ENCODE measurements at places on chromosomes 1 and 21.
A peak's percentile ranks its signal among the peaks of the same experiment; 100 is the strongest.

- DNase-seq: no peak
These were observed 692 bp downstream of the TARDBP start for GRCh38 chr1:11013160-11013531.

GRCh38 chr1:21149855-21150432 lies 26.8 kb downstream of the EIF4G3 start:
- peak; percentile 50 for DNase-seq

DNA sequence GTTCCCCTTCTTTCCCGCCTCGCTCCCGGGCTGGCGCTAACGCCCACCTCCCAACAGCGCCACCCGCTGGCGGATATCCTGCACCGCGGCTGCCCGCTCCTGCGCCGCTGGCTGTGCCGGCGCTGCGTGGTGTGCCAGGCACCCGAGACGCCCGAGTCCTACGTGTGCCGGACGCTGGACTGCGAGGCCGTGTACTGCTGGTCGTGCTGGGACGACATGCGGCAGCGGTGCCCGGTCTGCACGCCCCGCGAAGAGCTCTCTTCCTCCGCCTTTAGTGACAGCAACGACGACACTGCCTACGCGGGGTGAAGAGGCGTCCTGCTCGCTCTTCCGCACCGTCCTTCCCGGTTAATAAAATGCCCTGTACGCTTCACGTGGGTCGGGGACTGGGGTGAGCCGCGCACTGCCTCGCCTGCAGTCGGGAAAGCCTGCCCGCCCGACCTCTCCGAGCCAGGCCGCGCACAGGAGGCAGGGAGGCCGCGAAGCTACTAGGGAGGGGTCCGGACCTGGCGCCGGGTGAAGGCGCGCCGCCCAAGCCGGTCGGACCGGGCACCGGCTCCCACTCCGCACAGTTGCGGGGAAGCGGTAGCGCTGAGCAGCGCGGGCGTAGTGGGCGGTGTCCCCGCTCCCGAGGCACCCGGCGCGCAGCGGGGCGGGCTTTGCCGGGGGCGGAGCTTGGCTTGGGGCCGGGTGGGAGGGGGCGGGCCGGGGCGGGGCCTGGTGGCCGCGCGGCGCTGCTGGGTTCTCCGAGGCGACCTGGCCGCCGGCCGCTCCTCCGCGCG lies at the start of gene ADAM15:
Gene ADAM15, plus strand, starts transcription at position 757 of the 782 bp plus-strand sequence. CDS start 71 bp downstream, outside the sequence.
- DNase-seq: peak; percentile 97

DNA sequence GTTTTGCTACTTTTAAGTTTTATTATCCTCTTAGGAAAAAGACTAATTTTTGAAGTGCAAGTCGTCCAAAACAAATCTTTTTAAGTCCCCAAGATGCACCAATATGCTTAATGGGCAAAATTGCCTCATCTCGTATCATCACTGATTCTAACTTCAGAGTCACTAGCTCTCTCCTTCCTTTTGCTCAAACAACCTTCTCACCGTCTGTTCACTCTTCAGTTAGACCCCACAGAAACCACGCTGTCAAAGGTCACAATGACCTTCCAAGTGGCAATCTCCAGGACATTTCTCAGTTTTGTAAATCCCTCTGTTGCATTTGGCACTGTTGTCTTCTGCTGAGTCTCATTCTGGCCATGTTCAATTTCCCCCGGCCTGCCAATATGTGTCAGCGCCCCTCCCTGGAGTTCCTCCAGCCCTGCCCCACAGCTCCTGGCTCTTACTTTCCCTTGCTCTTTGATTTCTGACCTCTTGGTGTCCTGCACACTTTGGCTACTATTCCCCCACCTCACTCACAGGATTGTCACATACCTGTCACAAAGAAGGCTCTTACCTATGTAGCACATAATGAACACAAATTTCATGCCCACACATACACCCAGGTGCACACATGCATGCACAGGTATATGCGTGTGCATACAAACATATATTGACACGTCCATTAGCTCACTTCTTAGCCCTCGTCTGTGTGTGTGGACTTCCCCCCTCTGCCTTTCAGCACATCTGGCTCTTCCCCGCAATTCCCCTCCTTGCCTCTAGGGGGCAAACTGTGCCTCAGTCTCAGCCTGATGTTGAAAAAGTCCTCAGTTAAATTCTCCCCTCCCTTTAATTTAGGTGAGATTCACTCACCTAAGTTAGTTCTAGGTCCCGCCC lies 354.0 kb upstream of the DUSP10 start:
- peak; percentile 79 for DNase-seq

- no peak for DNase-seq
These were observed 13.3 kb upstream of the S100A2 start for GRCh38 chr1:153578936-153579335.

DNA sequence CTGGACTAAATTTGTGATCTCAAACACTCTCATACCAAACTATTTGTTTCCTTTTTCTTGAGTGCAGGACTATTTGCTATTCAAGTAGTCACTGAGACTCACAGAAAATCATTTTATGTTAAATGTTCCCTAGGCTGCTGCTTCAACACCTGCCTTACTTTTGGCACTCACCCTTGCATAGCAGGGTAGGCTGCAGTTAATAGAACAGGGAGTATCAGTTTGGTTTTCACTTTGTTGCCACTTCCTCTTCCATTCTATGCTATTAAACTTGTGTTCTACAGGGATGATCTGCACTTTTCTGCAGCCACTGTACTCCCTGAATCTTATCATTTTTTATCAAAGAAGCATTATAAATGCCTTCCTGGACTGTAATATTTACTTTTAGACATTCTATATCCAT lies 148.7 kb upstream of the PRMT6 start:
- DNase-seq: no peak

- no peak for DNase-seq
These were observed 45.3 kb downstream of the NDC1 start for GRCh38 chr1:53792806-53793205.

GRCh38 chr21:41098076-41098475 lies 69.9 kb upstream of the BACE2 start:
- DNase-seq: no peak

- DNase-seq: no peak
These were observed 13.5 kb downstream of the DIRAS3 start for GRCh38 chr1:68036946-68037345.

- no peak for DNase-seq
These were observed 4.2 kb downstream of the SLAMF7 start for GRCh38 chr1:160743266-160743665.

DNA sequence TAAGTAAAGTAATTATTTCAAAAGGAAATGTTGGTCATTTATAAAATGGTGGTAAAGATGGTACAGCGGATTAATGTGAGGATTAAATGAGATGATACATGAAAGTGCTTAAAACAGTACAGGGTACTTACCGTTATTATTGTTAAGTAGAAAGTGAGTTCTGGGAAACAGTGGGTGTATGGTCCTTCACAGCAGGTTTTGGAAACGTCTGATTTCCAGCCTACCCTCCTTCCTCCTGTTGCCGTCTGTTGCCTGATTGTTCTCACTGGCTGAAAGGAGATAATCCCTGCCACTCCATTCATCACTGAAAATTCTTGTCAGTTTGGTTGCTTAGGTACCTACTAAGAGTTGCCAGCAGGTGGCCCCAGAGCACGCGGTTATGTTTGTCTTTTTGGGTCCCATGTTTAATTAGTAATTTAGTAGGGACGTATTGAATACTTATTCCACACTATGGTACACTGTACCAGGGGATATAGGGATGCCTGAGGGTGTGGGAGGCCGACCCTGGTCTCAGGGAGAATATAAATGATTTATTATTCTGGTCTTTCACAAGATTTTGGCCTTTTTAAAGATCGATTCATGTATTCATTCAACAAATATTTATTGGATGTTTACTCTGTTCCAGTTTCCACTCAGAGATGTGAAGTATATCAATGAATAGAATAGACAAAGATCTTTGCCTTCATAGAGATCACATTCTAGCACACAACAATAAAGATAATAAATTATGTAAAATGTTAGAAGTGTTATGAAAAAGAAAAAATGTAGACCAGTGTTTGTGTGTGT lies 30.8 kb upstream of the RPTN start:
- peak; percentile 74 for DNase-seq

- peak; percentile 18 for DNase-seq
These were observed 4.1 kb upstream of the TRAF3IP3 start for GRCh38 chr1:209751627-209752231.

DNA sequence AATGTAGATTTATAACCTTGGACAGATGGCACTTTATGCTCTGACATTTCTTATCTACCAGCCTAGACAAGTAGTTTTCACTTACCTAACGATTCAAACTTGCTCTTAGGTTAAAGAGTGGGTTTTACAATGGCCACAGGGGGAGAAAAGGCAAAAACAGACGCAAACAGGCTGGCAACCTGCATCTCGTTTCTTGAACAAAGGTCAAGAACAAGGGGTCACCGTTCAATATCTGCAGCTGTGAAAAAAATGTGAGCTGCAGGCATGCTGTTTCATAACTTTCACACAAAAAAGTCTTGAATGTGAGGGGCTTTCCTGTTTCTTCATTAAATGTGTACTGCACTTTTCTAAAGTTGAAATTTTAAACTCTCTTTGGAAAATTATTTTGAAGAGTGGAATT lies 49.4 kb downstream of the SYDE2 start:
- no peak for DNase-seq

- no peak for DNase-seq
These were observed 40.2 kb upstream of the MPZL1 start for GRCh38 chr1:167681451-167682098.

DNA sequence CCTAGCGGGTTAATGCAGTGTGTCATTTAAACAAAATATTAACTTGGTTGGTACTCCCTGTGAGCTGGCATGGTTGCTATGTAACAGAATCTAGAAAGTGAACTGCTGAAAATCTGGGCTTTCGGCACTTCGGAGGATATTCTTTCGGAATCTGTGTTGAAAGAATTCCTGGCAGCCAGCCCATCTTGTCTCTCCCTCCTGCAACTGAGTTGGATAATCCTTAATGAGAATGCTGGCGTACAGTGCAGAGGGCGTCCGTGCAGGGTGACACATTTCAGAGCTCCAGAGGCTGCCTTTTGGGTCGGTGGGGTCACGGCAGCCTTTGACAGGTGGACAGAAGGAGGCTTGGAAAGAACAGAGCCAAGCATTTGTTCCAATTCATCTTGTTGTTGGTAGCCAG lies 3.7 kb downstream of the KAZN start:
- DNase-seq: no peak

- no peak for DNase-seq
These were observed 13.0 kb upstream of the TMEM9 start for GRCh38 chr1:201167041-201167991.

DNA sequence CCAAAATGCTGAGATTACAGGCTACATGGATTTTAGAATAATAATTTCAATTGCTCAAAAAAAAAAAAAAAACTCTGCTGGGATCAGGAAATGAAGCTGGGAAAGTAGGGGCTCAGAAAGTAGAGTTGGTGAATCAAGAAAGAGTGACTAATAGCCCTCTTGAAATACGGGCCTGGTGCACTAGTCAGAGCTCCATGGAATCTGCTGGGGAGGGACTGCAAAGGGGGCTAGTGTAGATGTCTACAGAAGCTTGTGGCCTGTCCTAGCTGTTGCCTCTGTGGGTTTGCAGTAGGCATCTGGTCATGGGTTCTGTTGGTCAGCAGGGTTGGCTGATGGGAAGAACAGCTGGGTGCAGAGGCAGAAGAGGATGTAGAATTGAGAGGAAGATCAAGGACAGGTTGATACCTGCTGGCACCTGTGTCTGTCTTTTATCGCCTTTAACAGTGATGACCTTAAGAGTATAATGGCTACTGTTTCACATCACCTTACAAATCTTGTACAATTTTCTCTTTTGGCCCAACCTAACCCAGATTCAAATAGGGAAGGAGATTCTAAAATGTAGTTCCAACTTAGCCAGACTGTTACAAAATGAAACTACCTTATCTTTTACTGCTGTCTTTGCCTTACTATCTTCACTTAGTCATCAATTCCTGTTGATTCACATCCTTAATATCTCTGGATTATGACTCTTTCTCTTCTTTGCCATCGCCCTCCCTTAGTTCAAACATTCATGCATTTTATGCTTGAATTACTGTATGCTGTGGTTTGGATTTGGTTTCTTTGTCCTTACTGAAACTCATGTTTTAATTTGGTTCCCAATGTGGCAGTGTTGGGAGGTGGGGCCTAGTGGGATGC lies 126.2 kb downstream of the GIPC2 start:
- no peak for DNase-seq

- DNase-seq: no peak
These were observed 220.9 kb upstream of the KCNK2 start for GRCh38 chr1:214861615-214862014.

- DNase-seq: peak; percentile 28
These were observed 4.7 kb upstream of the ABCB10 start for GRCh38 chr1:229563241-229563640.

DNA sequence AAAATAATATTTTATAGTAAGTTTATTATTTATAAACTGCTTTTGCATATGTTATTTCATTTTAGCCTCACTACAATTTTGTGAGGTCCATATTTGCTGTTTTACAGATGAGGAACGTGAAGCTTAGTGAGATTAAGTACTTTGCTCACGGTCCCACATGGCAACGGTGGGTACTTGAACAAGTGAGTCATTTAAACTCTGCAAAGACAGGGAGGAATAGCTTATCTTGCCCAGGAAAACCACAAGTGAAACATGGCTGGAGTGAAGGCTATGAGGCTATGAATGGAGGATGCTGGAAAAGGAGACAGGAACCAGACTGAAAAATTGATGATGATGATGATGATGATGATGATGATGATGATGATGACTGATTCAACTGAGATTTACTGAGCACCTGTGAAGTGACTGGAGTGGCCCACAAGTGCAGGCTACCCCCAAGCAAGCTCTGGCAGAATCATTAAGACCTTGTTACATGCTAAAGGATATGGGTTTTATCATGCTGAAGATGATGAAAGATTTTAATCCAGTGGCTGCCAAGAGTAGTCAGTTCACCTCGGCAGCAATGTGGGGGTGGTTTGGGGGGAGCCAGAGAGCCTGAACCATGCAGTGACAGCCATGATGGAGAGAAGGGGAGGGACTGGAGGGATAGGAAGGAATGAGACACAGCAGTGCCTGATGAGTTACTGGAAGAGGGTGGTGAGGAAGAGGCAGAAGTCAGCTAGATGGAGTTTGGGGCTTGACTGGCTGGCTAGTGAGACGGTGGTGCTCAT lies 1.4 kb upstream of the ABCA4 start:
- no peak for DNase-seq

DNA sequence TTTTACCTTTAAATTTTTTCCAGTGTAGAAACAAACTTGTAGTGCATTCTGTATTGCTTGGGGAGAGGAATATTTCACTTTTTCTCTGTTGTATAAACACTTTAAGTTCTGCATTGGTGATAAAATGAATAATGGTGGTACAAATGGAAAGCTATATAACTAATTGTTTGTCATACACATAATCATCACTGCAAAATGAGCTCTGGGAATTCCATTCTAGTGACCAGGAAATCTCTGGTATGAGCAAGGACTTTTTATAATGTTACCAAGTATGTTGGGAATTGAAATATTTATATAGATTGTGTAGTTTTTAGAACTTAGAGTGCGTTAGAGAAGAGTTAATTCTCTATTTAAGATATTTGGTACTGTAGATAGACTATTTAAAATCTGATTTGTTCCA lies 5.0 kb upstream of the FMN2 start:
- DNase-seq: no peak

DNA sequence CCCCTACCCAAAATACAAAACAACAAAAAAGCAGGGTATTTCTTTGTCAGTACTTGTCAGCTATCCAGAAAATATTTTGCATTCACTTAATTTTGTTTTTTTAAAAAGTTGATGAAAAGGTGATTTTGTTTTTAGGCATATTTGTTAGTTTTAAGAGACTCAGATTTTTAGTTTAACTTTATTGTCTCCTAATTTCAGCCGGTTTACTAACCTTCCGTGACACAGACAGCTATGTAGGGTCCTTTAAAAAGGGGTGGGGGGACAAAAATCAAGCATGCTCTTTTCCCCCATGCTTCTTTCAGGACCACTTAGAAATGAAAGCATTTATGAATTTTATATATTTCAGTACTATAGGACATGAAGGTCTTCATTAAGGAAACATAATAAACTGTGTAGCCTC lies 1.6 kb downstream of the PBX1 start:
- DNase-seq: no peak
